ENCODE measurements at places on chromosomes 12 and 14.

DNA sequence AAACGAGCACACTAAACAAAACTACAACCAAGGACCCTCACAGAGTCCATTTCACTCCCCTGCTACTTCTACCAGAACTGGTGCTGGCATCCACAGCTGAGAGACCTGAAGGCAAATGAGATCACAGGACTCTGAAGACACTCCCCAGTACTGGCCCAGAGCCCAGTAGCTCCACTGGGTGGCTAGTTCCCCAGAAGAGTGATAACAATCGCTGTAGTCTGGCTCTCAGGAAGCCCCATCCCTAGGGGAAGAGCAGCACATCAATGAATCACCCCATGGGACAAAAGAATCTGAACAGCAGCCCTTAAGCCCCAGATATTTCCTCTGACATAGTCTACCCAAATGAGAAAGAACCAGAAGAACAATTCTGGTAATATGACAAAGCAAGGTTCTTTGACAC, 190.7 kb upstream of the BMP4 start:
- no peak for DNase-seq

- DNase-seq, result no peak
Observed at GRCh38 chr14:23377198-23377550, 328 bp downstream of the CMTM5 start.

GRCh38 chr12:39122562-39123204, 217.3 kb upstream of the CPNE8 start:
- DNase-seq, result no peak

DNA sequence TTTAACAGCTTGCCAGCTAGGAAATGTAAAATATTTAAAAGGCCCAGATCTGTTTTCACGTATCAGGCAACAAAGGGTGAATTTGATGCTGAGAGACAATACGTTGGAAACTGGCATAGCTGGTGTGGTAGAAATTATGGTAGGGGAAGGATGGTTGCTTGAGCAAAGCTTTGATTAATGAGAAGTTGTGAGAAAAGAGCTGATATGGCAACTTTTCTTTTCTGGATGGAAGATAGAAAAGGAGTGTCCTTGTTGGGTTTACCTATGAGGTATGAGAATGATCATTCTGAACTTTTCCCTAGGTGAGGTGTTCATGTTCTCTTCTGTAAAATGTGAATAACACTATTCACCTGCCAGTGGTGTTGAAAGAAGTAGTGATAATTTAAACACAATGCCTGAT, 34.2 kb downstream of the ZNF641 start:
- no peak for DNase-seq

DNA sequence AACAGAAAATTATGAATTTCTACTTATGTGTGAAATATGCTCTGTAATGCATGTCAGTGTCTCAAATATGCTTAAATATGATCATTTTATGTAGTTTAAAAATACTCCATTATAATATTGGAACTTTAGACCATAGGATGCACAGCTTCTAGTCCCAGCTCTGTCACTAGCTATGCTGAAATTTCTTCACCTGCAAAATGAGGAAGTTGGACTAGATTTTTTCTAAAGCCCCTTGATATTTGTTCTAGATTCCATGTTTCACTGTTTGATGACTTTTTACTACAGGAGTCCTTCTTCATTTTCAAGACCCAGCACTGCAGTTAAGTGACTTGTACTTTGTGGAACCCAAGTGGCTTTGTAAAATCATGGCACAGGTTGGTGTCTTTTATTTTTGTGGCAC, 90.1 kb downstream of the LRRK2 start:
- DNase-seq, result no peak

- DNase-seq, result peak; percentile 28
Observed at GRCh38 chr12:65232476-65233077, 45.9 kb upstream of the MSRB3 start.

DNA sequence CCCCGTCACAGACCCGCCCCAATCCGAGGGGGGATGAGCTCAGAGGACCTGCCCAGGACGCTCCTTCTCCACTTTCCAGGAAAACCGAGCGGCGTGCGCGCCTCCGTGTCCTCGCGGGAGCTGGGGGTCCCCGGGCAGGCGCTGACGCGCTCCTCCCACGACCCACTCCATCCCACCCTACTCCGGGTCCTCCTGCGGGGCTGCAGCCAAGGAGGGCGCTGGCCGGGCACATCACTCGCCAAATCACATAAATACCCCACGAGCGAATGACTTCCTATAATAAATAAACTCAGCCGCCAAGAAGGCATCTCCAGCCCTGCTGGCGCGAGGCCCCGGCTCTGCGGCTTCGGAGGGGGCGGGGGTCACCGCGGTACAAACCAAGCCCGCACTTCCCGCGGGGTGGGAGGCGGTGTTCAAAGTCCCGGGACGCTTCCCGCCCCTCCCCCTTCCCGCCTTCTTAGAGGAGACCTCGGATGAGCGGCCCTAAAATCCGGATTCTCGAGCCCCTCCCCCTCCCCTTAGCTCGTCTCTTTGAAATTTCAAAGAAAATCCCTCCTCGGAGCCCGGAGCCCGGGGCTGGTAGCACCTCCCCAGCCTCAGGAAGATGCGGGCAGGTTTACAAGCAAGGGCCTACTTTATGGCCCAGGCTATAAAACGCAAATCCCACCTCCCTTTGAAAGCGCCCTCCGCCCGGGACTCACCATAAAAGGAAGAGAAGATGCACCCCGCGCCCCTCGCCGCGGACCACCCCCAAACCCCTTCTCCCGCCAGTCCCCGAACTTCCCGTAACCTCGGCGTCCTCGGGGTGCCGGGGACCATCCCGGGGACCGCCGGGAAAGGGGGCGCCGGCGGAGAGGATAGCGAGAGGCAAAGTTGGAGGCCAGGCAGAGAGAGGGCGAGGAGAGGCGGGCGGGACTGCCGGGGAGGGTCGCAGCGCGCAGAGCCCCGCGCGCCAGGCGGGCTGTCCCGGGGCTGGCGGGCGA, 712 bp upstream of the FZD10 start:
- DNase-seq, result no peak

- no peak for DNase-seq
Observed at GRCh38 chr12:88393017-88393767, 187.1 kb downstream of the KITLG start.

GRCh38 chr14:39722547-39723273, 290.5 kb upstream of the FBXO33 start:
- no peak for DNase-seq
